GM12891 (cell line): ENCODE measurements at places on chromosomes 12 and 14.

GRCh38 chr14:23881282-23881681 lies 72.3 kb upstream of the DHRS4 start:
- no peak for DNase-seq

- DNase-seq: no peak
These were observed 22.5 kb downstream of the MRPS35 start for GRCh38 chr12:27733052-27733656.

- DNase-seq: peak; percentile 13
These were observed at the start of gene MUCL1 for GRCh38 chr12:54853933-54854538. Gene MUCL1 (plus strand): TSS chr12:54854516. CDS start chr12:54854583, 67 bp downstream.

GRCh38 chr14:51988221-51988620 lies 1.1 kb upstream of the RTRAF start:
- no peak for DNase-seq

GRCh38 chr14:80485764-80486163 lies 274.5 kb upstream of the DIO2 start:
- DNase-seq: no peak

GRCh38 chr14:52240623-52241022 lies 26.9 kb upstream of the PTGDR start:
- no peak for DNase-seq

GRCh38 chr12:57479376-57480115 lies at the start of gene ARHGAP9:
Gene ARHGAP9 (minus strand): TSS chr12:57479866. CDS start chr12:57479406, 460 bp downstream.
- DNase-seq: no peak

DNA sequence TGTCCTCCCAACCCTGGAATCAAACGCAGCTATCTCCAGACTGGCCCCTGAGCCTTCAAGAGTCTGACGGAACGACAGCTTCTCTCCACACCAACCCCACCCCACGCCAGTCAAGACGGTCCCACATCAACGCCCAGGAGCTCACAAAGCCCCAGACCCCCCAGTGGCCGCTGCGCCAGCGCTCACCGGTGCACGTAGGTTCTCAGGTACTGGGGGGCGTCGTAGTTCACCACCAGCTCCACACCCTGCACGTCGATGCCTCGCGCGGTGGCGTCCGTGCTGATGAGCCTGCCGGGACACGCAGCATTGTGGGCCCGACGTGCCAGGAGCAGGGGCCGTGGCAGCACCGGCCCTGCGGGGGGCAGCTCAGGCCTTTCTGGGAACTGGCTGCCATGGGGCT lies 4.2 kb downstream of the DDX51 start:
- DNase-seq: no peak

GRCh38 chr14:96264853-96265252 lies 8.8 kb downstream of the BDKRB1 start:
- no peak for DNase-seq

- DNase-seq: no peak
These were observed 214.9 kb downstream of the ADAMTS20 start for GRCh38 chr12:43336962-43337555.

GRCh38 chr12:28209782-28210181 lies 19.5 kb downstream of the CCDC91 start:
- DNase-seq: no peak
